ENCODE measurements at places on chromosomes 16 and 17. TPM values are rescaled to one million over a fixed set of nuclear protein-coding genes. Genes with fewer than 3 reads are reported as not detected.

DNA sequence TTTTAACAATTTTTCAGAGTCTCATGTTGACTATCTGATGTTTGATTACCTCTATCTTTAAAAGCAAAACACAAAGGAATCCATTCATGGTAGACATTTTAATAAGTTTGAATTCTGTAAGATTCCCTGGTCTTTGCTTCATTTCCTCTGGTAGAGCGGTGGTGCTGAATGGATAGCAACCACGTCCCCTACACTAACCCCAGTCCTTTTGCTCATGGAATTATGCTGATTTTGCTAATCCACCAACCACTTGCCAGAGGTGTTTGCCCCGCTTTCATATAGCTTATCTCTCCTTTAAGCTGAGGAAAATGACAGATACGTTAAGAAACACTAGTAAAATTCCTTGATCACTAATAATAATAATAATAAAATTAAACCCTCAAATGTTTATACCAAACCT is 9.5 kb downstream of the KCNJ16 start:
- DNase-seq, result no peak

DNA sequence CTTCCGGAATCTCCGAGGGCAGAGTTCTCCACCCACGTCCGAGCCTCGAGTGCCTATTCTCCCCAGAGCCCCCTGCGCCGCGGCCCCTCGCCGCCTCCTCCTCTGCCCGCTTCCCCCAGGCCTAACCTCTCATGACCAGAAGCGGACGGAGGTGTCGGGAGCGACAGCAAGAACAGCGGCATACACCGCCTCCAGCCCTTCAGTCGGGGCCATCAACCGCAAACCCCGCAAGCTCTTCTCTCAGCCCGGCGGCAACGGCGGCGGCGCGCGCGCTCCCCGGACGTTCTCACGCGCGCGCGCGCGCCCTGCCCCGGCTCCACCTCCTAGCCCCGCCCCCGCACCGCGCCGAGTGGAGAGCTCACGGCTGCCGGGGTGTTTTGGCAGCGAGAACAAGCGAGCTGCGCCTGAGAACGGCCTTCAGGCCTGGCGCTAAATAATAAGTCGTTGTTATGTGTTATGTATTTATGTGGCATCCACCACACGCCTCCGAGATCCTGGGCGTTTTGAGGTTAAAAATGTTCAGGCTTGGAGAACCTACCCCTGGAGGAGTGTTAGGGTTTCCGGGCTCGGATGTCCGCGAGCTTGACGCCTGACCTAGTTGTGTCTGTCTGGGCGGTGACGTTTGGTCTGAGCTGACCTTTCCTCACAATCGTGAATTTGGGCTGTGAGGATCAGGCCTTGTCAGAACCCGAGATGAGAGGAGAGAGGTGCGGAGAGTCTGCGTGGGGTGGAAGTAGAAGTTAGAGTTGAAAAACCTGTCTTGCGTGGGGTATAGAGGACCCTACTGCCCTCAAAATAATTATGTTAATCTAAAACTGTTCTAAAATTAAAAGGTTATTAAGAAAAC is at the start of gene RNFT1:
Gene RNFT1 (minus strand): TSS at position 259 of the 847 bp plus-strand sequence. CDS start 77 bp downstream, at position 182.
- DNase-seq, result peak; percentile 95

GRCh38 chr16:2537451-2538379 is at the start of gene PDPK1:
TSS of gene PDPK1 (plus strand) at chr16:2538021. CDS start at chr16:2538113, 92 bp downstream.
- DNase-seq, result peak; percentile 94

GRCh38 chr16:51907680-51908079 is 639.3 kb downstream of the TOX3 start:
- no peak for DNase-seq

DNA sequence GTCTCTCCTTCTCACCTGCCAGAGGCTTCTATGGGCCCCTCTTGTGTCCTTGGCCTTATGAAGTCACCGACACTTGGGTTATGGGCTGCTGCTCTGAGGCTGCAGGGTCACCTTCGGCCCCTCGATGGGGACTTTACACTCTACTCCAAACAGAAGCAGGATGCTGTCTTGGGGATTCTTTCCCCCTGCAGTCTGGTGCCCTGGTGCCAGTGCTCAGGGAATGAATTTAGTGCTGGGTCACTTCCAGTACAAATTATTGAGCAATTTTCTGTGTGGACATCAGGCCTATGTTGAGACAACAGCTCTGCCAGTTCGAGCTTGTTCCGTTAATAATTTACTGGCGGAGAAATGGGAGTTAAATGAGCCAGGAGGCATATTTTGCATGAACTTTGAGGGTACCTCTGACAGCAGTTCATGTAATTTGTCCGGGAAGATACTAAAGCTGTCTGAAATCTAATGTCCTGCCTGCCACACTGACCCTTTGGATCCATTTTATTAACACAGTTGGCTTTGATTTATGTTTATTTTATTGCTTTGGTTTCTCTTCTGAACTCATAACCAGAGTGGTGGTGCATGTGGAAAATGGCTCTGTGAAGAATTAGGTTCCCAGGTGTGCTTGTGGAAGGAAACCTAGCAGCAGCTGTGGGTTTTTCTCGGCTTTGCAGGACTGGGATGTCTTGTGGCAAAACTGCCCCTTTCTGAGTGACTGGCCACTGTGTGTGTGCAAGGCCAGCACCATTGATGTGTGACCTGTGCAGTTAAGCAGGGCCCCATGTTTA is 34.1 kb upstream of the DHX8 start:
- DNase-seq, result peak; percentile 34

DNA sequence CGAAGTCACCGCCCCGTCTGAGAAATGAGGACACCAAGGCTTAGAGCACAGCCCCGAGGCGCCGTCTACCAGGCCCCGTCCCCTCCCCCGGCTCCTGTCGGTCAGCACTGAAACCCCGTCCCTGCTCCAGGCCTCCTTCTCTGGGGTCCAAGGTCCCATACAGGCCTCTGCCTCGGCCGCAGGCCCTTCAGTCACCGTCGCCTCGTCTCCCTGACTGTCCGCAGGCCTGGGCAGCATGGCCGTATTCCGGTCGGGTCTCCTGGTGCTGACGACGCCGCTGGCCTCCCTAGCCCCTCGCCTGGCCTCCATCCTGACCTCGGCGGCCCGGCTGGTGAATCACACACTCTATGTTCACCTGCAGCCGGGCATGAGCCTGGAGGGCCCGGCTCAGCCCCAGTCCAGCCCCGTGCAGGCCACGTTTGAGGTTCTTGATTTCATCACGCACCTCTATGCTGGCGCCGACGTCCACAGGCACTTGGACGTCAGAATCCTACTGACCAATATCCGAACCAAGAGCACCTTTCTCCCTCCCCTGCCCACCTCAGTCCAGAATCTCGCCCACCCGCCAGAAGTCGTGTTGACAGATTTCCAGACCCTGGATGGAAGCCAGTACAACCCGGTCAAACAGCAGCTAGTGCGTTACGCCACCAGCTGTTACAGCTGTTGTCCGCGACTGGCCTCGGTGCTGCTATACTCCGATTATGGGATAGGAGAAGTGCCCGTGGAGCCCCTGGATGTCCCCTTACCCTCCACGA is 617 bp downstream of the COASY start:
- no peak for DNase-seq

GRCh38 chr17:70675070-70675590 is 505.8 kb downstream of the KCNJ2 start:
- no peak for DNase-seq

- DNase-seq, result no peak
Measured at GRCh38 chr16:69744363-69745231, 10.1 kb downstream of the NOB1 start.

ZG16B gene
- 39.0 TPM for total RNA-seq

APOBR gene
- total RNA-seq, result not detected

TLCD2 gene
- total RNA-seq, result 8.1 TPM

DNA sequence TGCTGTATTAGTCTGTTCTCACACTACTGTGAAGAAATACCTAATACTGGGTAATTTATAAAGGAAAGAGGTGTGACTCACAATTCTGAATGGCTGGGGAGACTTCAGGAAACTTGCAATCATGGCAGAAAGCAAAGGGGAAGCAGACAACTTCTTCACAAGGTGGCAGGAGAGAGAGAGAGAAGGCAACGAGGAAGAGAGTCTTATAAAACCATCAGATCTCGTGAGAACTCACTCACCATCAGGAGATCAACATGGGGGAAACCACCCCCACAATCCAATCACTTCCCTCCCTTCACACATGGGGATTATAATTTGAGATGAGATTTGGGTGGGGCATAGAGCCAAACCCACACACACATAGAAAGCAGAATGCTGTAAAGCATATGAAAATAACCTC is 896.2 kb downstream of the CDH11 start:
- no peak for DNase-seq

- DNase-seq, result no peak
Measured at GRCh38 chr16:19843371-19843770, 41.3 kb downstream of the GPRC5B start.

DNA sequence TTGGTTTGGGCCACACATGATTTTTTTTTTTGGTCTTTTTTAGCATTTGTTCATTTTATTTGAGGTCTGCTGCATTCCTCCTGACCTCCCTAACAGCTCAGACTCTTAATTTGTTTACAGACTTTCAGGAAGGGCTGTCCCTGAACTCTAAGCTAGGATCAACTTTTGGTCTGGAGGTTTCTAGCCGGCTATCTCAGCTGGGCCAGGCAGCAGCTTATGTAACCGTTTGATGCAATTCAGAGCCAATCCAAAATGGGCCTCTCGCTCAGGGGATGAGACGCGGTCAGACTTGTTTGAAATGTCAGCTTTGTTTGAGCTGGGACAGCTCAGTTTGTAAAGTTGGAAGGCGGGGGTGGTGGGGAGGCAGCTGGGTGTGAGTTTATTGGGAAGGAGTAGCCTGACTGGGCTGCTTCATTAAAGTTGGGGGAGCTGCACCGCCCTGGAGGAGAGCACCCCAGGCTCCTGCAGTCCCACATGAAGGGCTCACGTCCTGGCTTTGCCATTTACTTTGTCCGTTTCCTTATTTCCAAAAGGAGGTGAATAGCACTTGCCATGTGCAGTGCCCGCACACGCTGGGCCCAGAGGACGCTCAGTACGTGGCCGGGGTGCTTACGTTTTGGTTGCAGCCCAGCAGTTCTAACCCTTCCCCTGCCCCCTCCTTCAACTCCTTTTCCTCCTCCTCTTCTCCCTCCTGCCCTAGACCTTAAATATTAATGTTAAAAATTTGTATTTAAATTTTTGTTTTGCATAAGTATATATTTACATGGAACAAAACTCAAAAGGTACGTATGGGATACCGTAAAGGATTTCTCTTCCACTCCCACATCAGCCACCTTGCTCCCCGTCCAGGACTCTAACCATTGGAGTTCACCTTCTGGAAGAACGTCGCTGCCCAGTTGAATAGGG is 121.2 kb downstream of the SNX29 start:
- peak; percentile 73 for DNase-seq

DNA sequence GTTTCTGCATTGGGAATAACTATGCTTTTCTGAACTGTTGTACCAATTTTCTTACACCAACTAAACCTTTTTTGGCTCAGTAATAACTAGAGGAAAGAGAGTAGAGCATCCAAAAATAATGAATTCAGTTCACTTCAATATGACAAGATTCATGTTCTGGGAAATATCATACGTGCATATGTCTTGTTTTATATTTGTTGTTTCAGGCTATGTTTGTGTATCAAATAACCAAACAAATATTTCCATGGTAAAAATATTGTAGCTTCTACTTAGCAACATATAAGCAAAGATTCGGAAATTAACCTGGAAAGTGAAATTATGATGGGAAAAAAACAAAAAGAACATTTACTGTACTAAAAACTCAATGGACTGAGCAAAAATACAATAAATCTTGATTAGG is 503.2 kb downstream of the TMEM114 start:
- DNase-seq, result no peak

GRCh38 chr17:75260641-75261335 is 618 bp downstream of the GGA3 start:
- DNase-seq, result no peak

TMC5 gene
- total RNA-seq, result 92.7 TPM

- peak; percentile 64 for DNase-seq
Measured at GRCh38 chr16:1706386-1707192, 594 bp downstream of the MAPK8IP3 start.

DNA sequence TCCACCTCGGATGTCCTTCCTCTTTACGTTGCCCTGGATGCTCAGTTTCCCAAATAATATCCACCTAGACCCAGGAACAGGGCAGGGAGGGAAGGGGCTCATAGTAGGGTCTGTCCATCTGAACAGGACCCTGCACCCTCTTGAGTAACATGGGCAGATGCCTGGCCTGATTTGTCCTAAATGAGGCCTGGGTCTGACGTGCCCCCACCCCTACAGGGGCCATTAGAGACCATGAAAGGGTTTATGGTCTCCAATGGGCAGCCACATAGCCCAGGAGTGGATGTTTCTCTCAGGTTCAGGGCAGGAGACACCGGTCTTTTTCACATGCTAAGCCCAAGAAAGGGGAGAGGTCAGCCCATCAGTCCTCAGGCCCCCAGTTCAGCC is 6.8 kb downstream of the CACNG1 start:
- DNase-seq, result no peak

Data from stomach (tissue), 19 donors.